ENCODE measurements at places on chromosomes 1 and 21. TPM values are rescaled to one million over a fixed set of nuclear protein-coding genes. Genes with fewer than 3 reads are reported as not detected.
A peak's percentile ranks its signal among the peaks of the same experiment; 100 is the strongest.

GRCh38 chr1:224168859-224169380, 14.1 kb upstream of the DEGS1 start:
- DNase-seq = peak; percentile 45

DNA sequence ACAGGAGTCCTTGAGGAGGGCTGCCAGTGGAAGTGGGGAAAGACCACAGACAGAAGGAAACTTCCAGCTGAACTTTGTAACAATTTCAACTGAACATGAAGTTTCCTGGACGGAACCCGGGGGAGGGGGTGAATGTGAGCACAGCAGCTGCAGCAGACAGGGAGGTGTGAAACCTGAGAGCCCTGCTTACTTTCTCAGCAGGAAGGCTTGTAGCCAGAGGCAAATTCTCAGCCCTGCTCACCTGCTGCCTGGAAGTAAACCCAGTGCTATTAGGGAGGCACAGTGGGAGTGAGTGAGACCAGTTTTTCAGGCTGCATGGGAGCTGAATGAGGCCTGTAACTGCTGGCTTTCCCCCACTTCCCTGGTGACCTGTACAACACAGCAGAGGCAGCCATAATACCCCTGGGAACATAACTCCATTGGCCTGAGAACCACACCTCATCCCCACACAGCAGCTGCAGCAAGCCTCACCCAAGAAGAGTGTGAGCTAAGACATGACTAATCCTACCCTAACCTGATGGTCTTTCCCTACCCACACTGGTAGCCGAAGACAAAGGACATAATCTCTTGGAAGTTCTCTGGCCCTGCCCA, 9.6 kb upstream of the SPRR2F start:
- no peak for DNase-seq

DNA sequence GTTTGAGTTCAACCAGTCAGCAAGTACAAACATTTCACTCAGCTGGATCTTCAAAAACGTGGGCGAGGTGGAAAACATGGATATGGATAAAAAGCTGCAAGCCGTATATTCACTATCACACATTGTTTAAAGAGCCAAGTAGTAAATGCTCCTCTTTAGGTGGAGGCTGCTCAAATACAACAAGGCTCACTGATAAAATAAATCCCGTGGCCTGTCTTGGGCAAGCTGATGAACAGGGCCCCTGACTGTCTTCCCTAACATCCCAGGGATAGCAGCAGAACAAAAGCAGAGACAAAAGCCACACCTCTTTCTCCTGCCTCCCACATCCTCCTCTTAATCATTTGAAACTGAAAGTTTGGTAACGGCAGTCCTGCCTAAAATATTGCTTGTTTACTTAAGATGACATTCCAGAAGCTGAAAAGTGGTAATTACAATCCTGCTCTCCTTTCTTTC, 357.7 kb downstream of the TTLL7 start:
- DNase-seq = no peak

GRCh38 chr1:241391926-241392710, 35.1 kb upstream of the RGS7 start:
- DNase-seq = no peak

GRCh38 chr1:15406614-15407559, 2.8 kb upstream of the EFHD2 start:
- DNase-seq = peak; percentile 80

DNA sequence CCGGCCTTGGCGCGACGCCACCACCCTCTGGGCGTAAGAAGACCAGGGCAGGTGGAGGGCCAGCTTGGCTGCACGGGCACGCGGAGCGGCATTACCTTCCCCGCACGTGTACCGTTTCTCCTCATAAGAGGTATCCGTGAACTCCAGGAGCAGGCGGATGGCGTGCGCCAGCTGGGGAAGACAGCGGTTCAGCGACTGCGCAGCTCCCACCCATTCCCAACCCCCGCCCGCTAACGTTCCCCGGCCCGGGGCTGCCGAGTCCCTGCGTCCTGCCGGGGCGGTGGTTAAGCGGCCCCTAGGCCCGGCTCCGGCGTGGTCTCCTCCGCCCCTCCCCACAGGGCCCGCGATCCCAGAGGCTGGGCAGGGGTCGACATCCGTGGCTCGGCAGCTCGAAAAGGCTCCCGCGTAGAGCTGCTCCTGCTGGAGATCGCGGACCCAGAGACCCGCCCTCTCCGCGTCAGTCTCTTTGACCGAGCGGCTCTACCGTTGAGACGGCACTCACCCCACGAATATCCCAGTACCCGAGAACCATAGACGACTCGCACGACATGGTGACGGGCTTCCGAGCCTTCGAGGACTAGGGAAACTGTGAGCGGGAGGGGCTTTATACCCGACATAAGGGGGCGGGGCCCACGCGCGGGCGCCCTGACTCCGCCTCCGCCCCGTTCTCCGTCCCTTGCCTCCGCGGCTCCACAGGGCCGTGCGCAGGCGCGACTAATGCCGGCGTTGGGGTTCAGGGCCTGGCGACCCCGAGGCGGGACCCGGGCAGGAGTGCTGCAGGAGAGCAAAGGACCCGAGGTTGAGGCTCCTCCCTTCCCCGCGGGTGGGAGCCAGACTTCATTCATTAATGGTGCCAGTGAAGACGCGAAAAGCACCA, 862 bp downstream of the GSTM3 start:
- peak; percentile 42 for DNase-seq

DNA sequence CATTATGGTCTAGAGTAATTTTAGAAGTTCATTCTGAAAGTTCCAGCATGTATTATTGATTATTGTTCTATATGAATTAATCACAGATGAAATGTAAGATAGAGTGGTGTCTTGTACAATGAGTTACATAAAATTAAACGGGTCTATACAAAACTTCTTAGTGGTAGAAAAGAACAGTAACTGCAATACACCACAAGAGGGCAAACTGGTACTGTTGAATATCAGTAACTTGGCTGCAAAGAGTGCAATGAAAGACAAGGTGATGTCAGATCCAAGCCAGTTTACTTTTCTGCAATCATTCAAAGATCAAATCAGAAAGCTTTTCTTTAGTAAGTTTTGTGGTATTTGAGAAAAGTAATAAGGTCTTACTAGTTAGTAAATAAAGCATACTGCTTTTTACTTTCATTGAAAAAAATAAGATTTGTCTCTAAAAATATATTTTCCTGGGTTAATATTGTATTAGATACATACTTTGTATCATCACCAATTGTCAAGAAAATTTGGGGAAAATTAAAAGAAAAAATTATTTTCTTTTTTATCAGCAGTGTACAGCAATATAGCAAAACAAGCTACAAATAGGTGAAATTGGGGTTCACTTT, 66.4 kb upstream of the BTG3 start:
- DNase-seq = peak; percentile 78

The ALX3 gene
- 8.6 TPM for total RNA-seq

The MACO1 gene
- total RNA-seq = 13.8 TPM

- DNase-seq = peak; percentile 54
These were observed 102.7 kb upstream of the C21orf91 start for GRCh38 chr21:17921579-17922530.

GRCh38 chr21:41976611-41977010, 22.8 kb upstream of the C2CD2 start:
- no peak for DNase-seq

GRCh38 chr1:86687595-86687994, 16.8 kb upstream of the SH3GLB1 start:
- no peak for DNase-seq

- DNase-seq = no peak
These were observed 342.2 kb downstream of the CAMTA1 start for GRCh38 chr1:7127322-7128075.

GRCh38 chr1:13929313-13929712, 229.3 kb downstream of the PRDM2 start:
- DNase-seq = no peak

- no peak for DNase-seq
These were observed 5.7 kb upstream of the PAXBP1 start for GRCh38 chr21:32777269-32777668.

- DNase-seq = no peak
These were observed 42.2 kb upstream of the WNT4 start for GRCh38 chr1:22184892-22185612.

The AMIGO1 gene
- 4.2 TPM for total RNA-seq

GRCh38 chr1:94595658-94596057, 54.1 kb upstream of the F3 start:
- DNase-seq = no peak

- DNase-seq = peak; percentile 76
These were observed 221.6 kb upstream of the VAMP3 start for GRCh38 chr1:7549277-7550161.

The PTCH2 gene
- total RNA-seq = 0.27 TPM

The PDZK1 gene
- 1.4 TPM for total RNA-seq

GRCh38 chr1:96843196-96843595, 121.6 kb downstream of the PTBP2 start:
- DNase-seq = peak; percentile 26

All from HFFc6 (cell line).